ENCODE measurements at places on chromosomes 2 and 18. TPM values are rescaled to one million over a fixed set of nuclear protein-coding genes. Genes with fewer than 3 reads are reported as not detected.

ZNF385B gene
- polyA plus RNA-seq: 32.6 TPM

LMAN1 gene
- 24.4 TPM for polyA plus RNA-seq

SP5 gene
- not detected for polyA plus RNA-seq

RBKS gene
- 3.4 TPM for polyA plus RNA-seq

ITGA4 gene
- 0.27 TPM for polyA plus RNA-seq

Measured in right cardiac atrium (tissue), 5 donors.